ENCODE measurements at places on chromosomes 5 and 9.
A peak's percentile ranks its signal among the peaks of the same experiment; 100 is the strongest.

DNA sequence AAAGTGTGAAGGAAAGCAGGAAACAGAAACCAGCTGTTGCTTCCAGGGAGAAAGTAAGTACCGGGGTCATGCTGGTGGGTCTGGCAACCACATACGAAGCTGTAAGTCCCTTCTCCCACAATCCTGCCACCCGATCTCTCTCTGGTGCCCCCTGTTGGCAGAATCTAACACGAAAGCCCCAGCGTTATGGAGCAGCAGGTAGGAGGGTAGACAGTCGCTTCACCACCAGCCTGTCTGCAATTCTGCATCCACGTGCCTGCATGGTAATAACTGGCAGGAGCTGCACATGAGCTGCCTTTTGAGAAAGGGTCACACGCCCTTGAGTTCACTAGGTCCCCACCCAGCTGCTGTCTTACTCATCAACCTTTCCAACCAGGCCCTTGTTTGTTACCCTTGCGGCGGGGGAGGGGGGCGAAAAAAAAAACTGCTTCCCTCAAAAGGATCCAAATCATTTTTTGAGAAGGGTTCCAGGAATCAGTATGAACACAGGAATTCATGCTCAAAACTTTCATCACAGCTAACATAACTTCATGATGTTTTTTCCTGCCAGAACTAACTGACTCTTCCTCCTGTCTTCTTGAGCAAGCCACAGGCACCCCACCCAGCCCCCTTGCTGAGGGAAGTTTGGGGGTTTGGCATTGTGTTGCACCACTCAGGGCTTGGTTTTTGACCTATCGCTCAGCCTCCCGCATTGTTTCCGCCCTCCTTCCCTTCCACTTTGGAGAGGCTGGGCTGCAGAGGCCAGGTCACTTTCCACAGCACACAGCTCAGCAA, 19.6 kb upstream of the TMEM252 start:
- no peak for DNase-seq

- DNase-seq: no peak
Observed at GRCh38 chr5:178625679-178626483, 969 bp downstream of the CLK4 start.

- no peak for DNase-seq
Observed at GRCh38 chr5:159804121-159804520, 112.2 kb upstream of the ADRA1B start.

GRCh38 chr9:98248737-98249474, 6.5 kb downstream of the TBC1D2 start:
- no peak for DNase-seq

- DNase-seq: no peak
Observed at GRCh38 chr9:16458696-16459420, 411.6 kb downstream of the BNC2 start.

DNA sequence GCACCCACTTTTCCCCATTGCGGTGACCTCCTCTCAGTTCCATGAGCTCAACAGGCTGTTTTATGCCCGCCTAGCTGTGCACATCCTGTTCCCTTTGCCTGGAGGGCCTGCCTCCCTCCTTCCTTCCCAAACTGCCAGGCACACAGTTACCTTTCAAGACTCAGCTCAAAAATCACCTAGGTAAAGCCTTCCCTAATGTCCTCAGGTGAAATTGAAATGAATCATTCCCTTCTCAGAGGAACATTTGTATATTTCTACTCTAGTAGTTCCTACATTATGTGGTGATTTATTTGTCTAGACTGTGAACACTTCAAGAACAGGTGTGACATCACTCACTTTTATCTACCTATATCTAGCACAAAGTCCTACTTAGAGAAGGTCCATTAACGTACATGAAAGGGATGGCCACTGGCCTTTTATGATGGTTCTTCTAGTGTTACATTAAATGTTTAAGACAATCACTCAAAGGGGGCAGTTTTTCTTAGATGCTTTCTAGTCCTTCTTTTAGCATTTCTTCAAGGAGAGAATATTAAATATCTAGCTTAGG, 103.5 kb upstream of the EQTN start:
- no peak for DNase-seq

GRCh38 chr9:88927510-88927909, 63.8 kb upstream of the S1PR3 start:
- DNase-seq: no peak

DNA sequence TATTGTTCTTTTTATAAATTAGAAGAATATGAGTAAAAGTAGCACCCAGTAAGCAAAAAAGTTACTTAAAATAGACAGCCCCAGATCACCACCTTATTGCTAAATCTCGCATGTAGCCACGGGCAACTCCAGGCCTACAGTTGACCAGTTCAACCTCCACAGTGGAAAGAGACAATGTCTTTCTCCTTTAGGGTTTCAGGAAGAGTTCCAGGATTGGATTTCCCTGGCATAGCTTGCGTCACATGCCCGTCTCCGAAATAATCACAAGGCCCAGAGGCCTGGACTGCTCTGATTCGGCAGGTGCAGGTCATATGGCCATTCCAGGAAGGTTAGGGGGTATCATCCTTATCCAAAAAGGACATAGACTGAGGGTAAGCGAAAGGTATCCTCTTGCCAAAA, 9.9 kb upstream of the PFDN1 start:
- DNase-seq: no peak

DNA sequence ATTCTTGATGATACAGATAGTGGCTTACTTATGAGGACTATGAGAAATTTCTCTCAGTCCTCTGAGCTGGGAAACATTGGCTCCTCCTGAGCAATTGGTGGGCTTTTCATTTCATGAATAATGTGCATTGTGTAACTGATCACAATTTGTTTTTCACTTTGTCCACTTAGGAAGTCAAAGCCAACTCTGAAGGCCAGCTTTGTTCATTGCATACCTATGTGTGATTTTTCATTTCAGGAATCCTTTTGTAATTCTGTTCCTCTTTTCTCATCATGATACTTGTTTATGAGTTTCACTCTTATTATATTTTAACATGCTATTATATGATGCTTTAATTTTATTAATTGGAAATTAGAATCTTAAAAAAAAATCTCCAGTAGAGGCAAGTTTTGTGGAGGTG, 483.0 kb downstream of the EBF1 start:
- DNase-seq: no peak

DNA sequence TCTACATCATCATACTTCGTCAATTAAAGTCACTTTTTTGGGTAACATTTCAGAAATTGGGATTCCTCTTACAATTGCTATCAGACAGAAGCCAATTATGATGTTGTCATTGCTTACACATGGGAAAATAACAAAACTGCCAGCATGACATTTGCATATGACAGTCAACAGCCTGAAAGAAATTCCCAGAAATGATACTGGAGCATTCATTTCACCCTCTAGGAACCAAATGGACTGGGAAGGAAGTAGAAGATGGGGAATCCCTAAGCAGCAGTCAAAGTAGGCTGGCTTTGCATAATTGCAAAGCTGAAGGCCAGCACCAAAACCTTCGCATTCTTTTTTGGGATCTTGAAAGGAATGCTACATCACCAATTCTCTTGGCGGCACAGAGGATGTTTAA, 10.7 kb downstream of the HMGCS1 start:
- DNase-seq: no peak

GRCh38 chr9:130426883-130427282, 17.9 kb upstream of the ASS1 start:
- DNase-seq: no peak

GRCh38 chr5:6587171-6587570, 45.7 kb downstream of the NSUN2 start:
- DNase-seq: no peak

GRCh38 chr5:35313291-35313690, 83.0 kb upstream of the PRLR start:
- no peak for DNase-seq

DNA sequence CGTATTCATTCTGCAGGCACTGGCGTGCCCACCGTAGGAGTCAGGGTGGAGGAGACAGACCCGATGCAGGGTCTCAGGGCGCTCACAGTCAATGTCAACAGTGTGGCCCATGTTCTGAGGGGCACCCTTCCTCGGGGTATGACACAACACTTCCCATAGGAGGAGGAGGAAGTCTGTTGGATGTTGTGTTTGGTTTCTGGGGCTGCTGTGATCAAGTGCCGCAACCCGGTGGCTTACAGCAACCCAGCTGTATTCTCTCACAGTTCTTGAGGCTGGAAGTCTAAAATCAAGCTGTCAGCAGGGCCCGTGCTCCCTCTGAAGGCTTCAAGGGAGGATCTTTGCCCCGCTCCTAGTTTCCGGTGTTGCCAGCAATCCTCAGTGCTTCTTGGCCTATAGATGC, 5.6 kb upstream of the HNRNPAB start:
- DNase-seq: no peak

DNA sequence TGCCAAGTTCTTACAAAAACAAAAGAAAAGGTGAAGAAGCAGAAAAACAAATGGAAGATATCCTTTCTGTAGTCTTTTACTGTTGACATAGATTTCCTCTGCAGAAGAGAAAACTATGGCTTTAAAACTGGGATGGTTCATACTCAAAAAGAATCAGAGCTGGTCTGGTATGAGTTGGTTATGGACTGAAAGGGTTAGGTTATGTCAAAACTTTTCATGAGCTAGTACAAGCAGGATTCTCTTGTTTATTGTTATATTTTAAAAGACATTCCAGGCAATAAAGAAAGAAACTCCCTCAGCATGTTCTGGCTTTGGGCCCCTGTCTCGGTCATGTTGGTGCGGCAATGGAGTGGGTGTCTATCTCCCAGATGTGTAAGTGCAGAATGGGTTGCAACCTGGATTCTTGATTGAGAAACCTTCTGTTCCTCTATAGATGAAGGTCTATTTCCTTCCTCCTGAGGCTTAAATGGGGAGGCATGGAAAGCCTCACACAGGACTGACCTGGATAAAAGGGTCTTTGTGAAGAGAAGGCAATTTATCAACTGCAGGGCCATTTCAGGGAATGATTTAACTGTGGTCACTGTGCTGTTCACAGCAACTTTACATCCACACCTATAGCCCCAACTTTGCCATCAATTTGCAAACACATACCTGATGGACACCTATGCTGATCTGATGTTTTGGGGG, 209.6 kb upstream of the TNC start:
- no peak for DNase-seq

DNA sequence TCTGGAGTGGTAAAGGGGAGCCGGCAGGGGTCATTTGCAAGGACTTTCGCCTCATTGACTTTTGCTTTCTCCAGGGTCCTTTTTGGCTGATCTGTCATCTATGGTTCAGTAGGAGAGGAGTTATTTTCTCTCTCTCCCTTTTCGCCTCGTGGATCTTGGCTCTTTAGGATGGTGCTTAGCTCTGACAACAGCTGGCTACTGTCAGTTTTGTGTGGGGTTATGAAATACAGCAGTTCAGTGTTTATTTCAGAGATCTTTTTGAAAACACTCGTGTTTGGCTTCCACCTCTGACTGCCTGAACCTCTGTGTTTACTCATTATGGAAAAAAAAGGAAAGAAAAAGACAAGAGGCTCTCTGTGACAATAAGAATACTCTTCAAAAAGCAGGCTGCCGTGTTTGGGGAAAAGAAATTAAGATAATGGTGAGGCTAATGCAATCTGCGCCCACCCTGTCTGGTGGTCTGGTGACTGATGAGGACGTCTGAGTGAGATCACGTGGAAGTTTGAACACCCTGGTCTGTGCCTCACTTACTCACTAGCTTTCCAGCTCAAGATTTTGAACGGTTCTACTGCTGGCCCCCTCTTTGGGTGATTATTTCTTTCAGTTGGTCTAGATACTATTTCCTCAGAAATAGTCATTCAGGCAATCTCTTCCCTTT, 567.7 kb downstream of the CAAP1 start:
- no peak for DNase-seq

DNA sequence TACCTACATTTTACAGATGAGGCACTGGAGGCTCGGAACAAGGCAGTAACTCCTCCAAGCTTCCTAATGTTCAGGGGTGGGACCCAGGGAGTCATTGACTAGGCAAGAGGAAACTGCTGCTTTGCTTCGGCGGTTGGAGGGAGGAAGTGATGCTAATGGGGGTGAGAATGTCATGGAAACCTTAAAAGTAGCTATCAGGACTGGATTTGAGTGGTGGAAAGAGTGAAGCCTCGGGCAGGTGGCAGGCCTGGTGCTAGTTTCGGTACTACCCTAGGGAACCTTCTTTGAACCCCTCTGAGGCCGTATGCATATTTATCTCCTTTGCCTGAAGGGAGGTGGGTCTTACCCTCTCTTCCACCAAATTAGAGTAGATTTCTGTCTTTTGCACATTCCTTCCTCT, 1.6 kb downstream of the BSPRY start:
- no peak for DNase-seq

DNA sequence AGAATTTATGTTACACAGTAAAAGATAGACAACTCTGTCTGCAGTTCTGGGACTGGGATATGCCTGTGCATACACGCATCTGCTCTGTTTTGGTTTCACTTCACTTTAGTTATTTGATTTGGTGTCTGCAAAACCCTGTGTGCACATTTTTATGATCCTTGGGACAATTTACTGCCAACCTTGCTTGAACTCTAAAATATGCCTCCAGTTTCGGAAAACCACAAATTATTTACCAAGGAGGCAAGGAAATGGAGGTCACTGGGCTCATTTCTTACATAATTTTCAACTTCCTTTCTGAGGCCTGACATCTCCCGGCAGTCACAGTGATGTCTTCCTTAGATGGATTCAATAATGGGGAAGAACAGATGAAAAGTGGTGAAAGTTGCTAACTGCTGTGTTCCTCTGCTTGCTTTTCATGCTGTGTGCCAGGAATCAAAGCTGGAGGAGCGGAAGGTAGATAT, 61.2 kb upstream of the TAF11L2 start:
- DNase-seq: no peak

DNA sequence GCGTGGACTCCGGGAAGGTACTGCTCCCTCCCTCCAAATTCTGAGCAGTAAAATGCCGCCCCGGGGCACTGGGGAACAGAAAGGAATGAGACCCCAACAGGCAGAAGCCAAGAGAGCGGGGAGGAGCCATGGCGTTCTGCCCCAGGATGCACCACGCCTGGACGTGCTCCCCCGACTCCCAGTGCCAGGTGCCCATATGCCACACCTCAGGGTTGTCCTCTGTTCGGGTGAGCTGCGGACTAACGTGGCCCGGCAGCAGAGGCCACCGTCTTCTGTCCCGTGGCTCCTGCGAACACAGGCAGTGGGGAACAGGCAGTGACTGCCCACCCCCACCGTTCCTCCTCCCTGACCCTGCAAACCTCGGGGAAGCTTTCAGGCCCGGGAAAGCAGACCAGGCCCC, 4.8 kb downstream of the SURF6 start:
- DNase-seq: peak; percentile 28

GRCh38 chr5:569358-569867, 42.7 kb upstream of the CEP72 start:
- peak; percentile 11 for DNase-seq

DNA sequence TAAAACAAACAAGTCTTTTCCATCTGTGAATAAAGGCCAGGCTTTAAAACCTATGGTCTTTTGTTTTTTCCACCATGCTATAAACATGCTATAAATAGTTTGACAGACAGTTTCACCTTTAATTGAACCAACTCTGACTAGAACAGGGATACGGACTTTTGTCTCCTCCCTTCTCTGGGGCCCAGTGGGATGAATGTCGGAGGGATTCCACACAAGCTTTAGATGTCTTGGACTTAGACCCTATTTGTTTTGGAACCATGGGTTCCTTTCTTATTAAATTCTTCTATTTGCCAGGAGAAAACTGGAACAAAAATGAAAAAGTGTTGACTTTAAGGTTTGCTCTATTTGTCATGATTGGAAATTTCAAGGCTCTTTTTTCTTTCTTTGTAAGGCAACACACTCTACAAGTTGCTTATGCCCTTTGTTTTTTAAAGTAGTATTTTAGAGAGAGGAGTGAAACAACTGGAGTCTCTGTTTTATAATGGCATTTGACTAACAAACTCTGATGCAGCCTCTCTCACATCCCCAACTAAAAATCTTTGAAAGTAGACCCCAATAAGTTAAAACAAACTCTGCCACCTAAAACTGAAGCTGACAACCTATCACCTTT, 145.3 kb downstream of the MLLT3 start:
- DNase-seq: no peak
